GM12865 (cell line): ENCODE measurements at places on chromosomes 1 and 21.

GRCh38 chr1:232239998-232240397 lies 389.9 kb downstream of the SIPA1L2 start:
- DNase-seq = no peak

DNA sequence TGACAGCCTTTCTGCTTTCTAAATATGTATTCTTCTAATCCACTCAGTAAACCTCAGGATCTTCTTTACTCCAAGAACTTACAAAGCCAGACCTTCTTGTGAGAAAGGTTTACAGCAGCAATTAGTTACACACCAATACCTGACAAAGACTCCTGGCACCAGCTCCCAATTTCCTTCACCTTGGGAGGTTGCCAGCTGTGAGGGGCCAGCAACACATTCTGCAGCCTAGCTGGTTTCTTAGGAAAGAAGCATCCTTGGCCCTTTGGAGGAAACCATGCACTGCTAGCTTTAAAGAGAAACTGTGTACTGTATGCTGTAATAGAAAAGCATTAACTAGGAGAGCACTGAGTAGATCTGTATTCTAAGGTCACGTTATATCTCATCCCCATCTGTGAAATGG lies 10.8 kb downstream of the FYB2 start:
- DNase-seq = no peak

GRCh38 chr1:8659593-8659992 lies 157.8 kb downstream of the RERE start:
- DNase-seq = no peak

- DNase-seq = no peak
Observed at GRCh38 chr1:6111991-6112689, 66.5 kb downstream of the KCNAB2 start.

- no peak for DNase-seq
Observed at GRCh38 chr1:33615546-33615945, 143.1 kb downstream of the ZSCAN20 start.

DNA sequence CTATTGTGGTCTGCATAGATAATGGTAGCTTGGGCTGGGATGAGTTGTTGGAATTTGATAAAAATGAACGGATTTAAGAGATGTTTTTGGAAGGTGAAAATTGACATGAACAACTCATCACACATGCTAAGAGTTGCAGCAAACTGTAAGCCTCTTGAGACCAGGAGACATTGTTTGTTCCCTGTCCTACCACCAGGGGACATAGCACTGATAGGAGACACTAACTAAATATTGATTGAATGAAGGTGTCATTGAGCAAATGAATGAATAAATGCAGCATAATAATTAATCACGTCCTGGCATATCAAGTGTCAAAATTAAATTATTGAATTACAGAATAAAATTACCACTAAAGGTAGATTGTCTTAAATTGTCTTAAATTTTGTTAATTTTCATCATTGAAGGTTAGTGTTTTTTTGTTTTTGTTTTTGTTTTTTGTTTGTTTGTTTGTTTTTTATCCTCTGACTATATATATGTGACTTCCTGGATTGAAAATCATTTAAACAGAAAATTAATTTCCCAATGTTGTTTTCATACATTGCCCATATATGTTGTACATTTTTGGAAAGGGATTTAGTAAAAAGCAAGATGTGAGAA lies 285.3 kb upstream of the C1orf105 start:
- peak; percentile 58 for DNase-seq
